GM03348 (cell line): ENCODE measurements at places on chromosomes 2 and 18.

- peak; percentile 93 for DNase-seq
Measured at GRCh38 chr2:55232084-55232862, at the start of the genes CLHC1 and RPS27A. Gene CLHC1 (minus strand): TSS chr2:55232293. CDS start chr2:55222411, 9,882 bp downstream. Gene RPS27A (plus strand): TSS chr2:55232688. CDS start chr2:55232825, 137 bp downstream.

- DNase-seq: peak; percentile 60
Measured at GRCh38 chr2:216316743-216317142, 55.5 kb downstream of the MARCHF4 start.

DNA sequence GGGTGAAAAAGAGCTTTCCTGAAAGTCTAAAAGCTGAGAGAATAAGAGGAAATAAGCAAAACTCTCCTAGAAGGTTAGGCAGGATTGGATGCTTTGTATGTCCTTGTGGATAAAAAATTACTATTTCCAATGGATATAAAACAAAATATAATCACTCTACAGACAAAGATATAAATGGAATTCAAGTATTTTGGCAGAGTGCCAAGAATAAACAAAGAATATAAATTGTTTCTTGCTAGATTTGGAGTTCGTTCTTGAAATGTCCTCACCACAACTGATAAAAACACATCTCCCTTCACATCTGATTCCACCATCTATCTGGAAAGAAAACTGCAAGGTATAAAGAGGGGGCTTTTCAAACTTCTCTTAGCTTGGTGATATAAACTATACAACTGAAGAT is 13.3 kb downstream of the SULT1C3 start:
- DNase-seq: no peak

- DNase-seq: no peak
Measured at GRCh38 chr2:11550901-11551568, 17.2 kb downstream of the GREB1 start.
